ENCODE measurements at places on chromosomes 1 and 21. TPM values are rescaled to one million over a fixed set of nuclear protein-coding genes. Genes with fewer than 3 reads are reported as not detected.

DNA sequence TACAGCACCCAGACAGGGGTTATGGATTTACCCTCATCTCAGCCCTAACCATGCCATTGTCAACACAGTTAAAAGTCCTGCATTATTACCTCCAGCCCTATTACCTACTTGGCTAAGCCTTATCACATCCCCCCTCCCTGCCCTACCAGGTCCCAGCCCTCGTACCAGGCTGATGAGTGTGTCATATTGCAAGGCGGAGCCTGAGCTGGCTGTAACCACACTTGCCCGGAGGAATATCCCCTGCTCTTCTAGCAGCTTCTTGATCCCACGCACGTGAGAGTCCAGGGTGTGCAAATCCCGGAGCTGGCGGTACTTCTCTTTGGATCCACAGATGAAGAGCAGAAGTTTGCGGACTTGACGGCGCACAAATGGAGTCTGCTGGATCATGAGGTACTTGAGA lies 87.4 kb downstream of the UBR4 start:
- H3K4me1 ChIP-seq, result no peaks in the 10 kb centered on the region
- no peaks in the 10 kb centered on the region for H3K27me3 ChIP-seq
- DNase-seq, result no peak
- peaks cover 100% of the 10 kb centered on the region for H3K36me3 ChIP-seq
- H3K4me3 ChIP-seq, result no peak overlapping the region

DNA sequence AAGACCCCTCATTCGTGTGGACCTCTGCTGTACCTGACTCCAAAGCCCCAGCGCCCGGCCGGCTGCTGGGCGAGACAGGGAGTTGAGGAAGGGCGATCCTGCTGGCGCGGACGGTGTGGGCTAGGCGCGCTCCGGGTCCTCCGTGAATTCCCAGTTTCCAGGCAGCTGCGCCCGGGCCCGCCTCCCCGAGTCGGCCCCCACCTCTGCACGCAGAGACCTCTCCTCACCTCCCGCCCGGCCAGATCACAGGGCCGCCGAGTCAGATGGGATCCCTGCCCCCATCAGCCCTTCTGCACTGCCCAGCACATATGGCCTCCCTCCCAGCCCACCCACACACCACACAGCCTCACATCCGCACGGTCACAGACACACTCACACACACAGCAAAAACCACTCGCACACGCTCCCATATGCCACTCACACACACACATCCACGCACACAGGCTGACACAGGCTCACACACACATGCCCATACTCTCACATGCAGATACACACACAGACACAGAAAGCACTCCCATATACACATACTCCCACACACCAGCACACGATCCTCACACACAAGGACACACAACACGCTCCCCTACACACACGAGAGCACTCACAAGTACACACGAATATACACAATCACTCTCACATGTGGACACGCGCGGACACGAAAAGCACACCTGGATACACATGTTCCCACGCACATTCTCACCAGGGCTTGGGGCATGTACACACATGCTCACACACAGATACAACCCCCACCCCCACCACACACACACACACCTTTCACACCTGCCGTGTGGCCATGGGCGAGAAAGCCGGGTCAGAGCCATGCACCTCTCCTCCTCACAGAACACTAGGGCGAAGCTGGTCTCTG lies 7.2 kb upstream of the GUCA2B start:
- DNase-seq, result no peak
- no peaks in the 10 kb centered on the region for H3K36me3 ChIP-seq
- H3K4me1 ChIP-seq, result peaks cover 12% of the 10 kb centered on the region
- no peak overlapping the region for H3K27ac ChIP-seq
- H3K4me3 ChIP-seq, result no peak overlapping the region
- peaks cover 42% of the 10 kb centered on the region for H3K27me3 ChIP-seq

DNA sequence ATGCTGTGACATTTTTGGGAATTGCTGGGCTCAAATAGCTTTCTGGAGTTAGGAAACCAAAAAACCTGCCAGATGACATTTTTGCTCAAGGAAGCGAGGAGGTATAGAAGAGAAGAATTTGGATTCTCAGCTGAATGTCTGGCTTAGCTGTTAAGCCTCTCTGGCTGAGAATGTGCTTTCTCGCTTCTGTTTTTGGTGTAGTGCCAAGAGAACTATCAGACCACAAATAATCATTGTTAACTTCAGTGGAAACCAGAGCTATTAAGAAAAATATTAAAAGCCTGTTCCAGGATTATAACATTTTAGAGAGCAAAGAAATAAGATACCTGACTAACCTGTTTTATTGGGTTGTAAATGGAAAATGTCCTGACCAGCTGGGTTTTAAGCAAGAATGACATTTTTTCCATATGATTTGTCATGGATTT lies 39.5 kb upstream of the DIPK1A start:
- no peaks in the 10 kb centered on the region for H3K36me3 ChIP-seq
- no peak overlapping the region for H3K4me3 ChIP-seq
- no peaks in the 10 kb centered on the region for H3K27me3 ChIP-seq
- no peak for DNase-seq
- H3K4me1 ChIP-seq, result peaks cover 5% of the 10 kb centered on the region

DNA sequence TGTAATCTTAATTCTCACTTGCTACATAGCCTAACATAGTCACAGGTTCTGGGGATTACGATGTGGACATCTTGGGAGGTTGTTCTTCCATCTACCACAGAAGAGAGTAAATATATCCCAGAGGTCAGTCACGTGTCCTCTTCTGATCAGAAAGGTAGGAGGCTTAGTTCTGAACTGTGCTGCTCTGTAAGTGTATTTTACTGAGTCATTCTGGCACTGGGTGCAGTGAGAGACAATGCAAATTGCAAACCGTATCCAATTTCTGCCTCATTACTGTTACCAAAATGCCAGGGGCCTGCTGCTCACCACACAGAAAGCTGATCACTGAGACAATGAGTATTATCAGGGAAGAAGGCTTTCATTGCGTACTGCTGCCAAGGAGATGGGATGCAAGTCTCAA lies 104.0 kb downstream of the GABPA start:
- H3K36me3 ChIP-seq, result no peaks in the 10 kb centered on the region
- DNase-seq, result no peak
- H3K27ac ChIP-seq, result no peak overlapping the region
- peaks cover 7% of the 10 kb centered on the region for H3K27me3 ChIP-seq
- H3K4me3 ChIP-seq, result no peak overlapping the region

DNA sequence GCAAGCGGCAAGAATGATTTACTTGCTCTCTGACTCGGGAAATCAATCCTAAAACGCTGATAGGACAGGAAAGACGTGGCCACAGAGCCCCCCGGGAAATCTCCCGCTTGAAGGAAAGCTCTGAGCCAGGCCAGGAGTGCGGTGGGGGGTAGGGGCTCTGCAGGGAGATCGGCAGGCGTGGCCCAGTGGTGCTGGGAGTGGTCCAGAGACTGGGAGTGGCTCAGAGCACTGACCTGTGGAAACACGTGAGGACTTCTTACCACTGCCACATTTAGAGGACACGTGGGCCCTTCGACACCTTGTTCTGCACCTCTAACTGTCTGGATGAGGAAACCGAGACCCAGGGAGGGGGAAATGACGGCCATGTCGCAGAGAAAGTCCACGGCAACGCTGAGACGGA lies 130.0 kb upstream of the KLHDC7A start:
- no peak overlapping the region for H3K27ac ChIP-seq
- H3K4me3 ChIP-seq, result no peak overlapping the region
- no peaks in the 10 kb centered on the region for H3K4me1 ChIP-seq
- DNase-seq, result no peak
- H3K27me3 ChIP-seq, result peaks cover 55% of the 10 kb centered on the region

GRCh38 chr1:55579332-55580001 lies 364.3 kb upstream of the USP24 start:
- no peak for DNase-seq
- no peaks in the 10 kb centered on the region for H3K27me3 ChIP-seq
- H3K4me3 ChIP-seq, result no peak overlapping the region
- H3K27ac ChIP-seq, result peak overlapping the region; percentile 84
- H3K36me3 ChIP-seq, result no peaks in the 10 kb centered on the region

DNA sequence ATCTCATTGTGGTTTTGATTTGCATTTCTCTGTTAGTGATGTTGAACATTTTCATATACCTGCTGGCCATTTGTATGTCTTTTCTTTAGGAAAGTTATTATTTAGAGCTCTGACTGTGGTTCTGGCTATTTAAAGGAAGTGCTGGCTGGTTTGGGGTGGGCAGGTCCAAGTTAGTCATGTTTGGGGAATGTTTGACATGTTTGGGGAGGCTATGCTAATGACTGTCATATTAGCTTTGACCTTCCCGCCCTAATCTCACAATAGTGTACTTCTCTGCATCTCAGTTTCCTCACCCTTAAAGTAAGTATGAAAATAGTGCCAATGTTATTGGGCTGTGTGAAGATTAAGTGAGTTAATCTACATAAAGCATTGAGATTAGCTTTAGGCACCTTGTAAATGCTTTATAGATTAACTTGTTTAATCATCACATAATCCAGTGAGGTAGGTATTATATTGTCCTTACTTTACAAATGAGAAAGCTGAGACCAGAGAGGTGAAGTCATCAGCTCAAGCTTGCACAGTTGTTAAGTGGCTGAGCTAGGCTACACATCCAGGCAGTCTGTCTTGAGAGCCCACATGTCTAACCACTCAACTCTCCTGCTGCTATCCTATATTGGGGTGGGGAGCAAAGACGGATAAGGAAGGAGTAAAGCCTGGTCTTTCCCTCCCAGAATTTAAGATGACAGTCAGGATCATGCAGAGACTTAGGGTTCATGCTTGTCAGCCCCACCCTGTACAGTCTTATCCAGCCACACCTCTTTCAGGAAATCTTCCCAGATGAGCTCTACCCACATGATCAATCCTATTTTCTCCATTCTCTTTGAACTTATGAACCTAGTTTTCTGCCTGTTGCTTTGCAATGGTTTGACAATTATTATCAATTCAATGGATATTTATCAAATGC lies 22.8 kb upstream of the CRNN start:
- no peak overlapping the region for H3K27ac ChIP-seq
- no peak overlapping the region for H3K4me3 ChIP-seq
- peaks cover 33% of the 10 kb centered on the region for H3K4me1 ChIP-seq

GRCh38 chr1:95380909-95381308 lies 146.9 kb downstream of the RWDD3 start:
- H3K4me3 ChIP-seq, result no peak overlapping the region
- H3K27me3 ChIP-seq, result no peaks in the 10 kb centered on the region
- no peaks in the 10 kb centered on the region for H3K4me1 ChIP-seq

- DNase-seq, result no peak
- peaks cover 5% of the 10 kb centered on the region for H3K27me3 ChIP-seq
- H3K4me3 ChIP-seq, result peak overlapping the region; percentile 48
- no peaks in the 10 kb centered on the region for H3K36me3 ChIP-seq
- H3K27ac ChIP-seq, result no peak overlapping the region
- peaks cover 11% of the 10 kb centered on the region for H3K4me1 ChIP-seq
Measured at GRCh38 chr1:44616991-44617702, 57.1 kb downstream of the TMEM53 start.

- H3K27me3 ChIP-seq, result peaks cover 6% of the 10 kb centered on the region
- no peak overlapping the region for H3K4me3 ChIP-seq
- H3K36me3 ChIP-seq, result no peaks in the 10 kb centered on the region
- H3K27ac ChIP-seq, result no peak overlapping the region
Measured at GRCh38 chr1:44144962-44145756, 3.7 kb upstream of the KLF18 start.

- no peak overlapping the region for H3K4me3 ChIP-seq
- H3K27me3 ChIP-seq, result no peaks in the 10 kb centered on the region
- peaks cover 13% of the 10 kb centered on the region for H3K4me1 ChIP-seq
- H3K36me3 ChIP-seq, result peaks cover 10% of the 10 kb centered on the region
Measured at GRCh38 chr1:246921481-246921880, 10.3 kb downstream of the AHCTF1 start.

DNA sequence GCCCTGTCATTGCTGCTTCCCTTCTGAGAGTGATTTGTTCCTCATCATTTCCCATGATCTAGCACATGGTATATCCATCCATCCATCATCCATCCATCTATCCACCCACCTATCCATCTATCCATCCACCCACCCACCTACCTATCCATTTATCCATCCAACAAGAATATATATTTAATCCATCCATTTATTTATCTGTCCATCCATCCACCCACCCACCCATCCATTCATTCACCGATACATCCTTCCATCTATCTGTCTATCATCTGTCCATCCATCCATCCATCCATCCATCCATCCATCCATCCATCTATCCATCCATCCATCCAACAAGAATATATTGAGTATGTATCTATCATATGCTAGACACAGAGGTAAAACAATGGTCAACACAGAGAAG lies 100.0 kb upstream of the ACTL8 start:
- DNase-seq, result no peak
- H3K36me3 ChIP-seq, result peaks cover 78% of the 10 kb centered on the region
- no peaks in the 10 kb centered on the region for H3K27me3 ChIP-seq
- no peak overlapping the region for H3K27ac ChIP-seq

DNA sequence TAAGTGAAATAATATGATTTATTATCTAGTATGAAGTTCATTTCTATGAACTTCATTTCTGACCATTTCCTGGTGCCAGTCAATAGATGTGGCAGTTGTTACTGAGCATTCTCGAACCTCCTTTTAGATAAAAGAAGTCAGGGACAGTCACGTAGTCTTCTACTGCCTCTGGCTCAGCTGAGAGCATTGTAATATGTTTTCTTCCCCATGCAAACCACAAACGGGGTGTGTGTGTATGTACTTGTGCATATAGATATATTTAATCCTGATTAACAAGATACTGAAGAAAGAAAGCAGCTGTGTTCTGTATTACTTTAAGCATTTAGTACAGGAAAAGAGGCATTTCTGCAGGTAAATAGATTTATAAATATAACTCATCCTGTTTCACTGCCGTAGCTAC lies 21.6 kb downstream of the ZNF684 start:
- no peaks in the 10 kb centered on the region for H3K36me3 ChIP-seq
- DNase-seq, result no peak

DNA sequence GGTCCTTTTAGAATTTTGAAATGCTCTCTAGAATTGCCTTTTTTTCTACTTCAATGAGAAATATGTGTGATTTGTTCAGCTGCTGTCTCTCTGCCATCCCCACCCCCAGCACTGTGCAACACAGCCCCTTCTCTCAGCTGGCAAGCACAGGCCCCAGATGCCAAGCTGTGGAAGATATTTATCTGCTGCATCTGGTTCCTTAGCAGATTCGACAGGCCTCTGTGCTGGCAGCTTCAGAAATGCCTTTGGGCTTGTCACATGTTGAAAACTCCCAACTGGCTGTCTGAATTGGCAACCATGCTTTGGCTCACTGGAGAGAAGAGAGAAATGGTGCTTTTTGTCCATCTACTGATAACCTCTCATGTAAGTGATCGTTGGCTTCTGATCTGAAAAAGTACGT lies 206.7 kb upstream of the C1orf87 start:
- peaks cover 20% of the 10 kb centered on the region for H3K4me1 ChIP-seq
- H3K4me3 ChIP-seq, result no peak overlapping the region
- H3K27ac ChIP-seq, result peak overlapping the region; percentile 48
- DNase-seq, result no peak
- no peaks in the 10 kb centered on the region for H3K27me3 ChIP-seq

DNA sequence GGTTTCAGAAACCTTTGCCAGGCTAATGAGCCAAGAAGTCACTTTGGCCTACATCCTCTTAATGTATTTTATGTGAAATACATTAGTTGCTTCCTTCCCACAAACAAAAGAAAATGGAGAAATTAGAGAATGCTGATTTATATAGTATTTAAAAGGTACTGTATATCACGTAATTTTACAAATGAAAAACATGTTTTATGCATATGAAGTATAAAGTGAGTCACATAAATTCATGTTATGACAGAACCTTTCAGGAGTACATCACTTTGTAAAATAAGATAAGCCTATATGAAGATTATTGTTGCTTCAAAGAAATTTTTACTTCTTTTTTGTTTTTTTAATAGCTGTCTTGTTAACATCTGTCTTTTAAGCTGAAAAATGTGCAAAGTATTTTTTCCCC lies 4.6 kb downstream of the DR1 start:
- no peak overlapping the region for H3K27ac ChIP-seq
- H3K36me3 ChIP-seq, result peaks cover 8% of the 10 kb centered on the region
- no peak for DNase-seq
- peaks cover 67% of the 10 kb centered on the region for H3K4me1 ChIP-seq
- peak overlapping the region; percentile 95 for H3K4me3 ChIP-seq
- H3K27me3 ChIP-seq, result no peaks in the 10 kb centered on the region

The CD1C gene
- 4.3 TPM for total RNA-seq

The PRR9 gene
- 34.6 TPM for total RNA-seq

The CLIC6 gene
- total RNA-seq, result 4.7 TPM
